ENCODE measurements at places on chromosomes 11 and 22.

DNA sequence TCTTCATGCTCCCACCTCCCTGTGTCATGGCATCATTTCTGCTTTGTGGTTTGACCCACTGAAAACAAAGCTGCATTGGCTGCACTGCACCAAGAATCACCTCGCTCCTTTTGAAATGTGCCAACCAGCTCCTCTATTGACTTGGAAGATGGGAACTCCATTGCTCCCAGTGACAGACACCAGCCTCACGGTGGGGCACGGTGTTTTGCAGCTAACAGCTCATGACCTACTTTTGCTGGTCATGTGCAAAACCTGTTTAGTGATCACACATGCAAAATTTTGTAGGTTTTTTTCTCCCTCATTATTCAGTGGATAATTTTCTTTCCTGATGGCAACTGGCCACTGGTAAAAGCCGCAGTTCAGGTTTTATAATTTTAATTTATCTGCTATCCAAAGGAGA lies 36.8 kb downstream of the ARFGAP2 start:
- DNase-seq = no peak

GRCh38 chr11:67268081-67268961 lies 2.0 kb downstream of the GRK2 start:
- DNase-seq = no peak

DNA sequence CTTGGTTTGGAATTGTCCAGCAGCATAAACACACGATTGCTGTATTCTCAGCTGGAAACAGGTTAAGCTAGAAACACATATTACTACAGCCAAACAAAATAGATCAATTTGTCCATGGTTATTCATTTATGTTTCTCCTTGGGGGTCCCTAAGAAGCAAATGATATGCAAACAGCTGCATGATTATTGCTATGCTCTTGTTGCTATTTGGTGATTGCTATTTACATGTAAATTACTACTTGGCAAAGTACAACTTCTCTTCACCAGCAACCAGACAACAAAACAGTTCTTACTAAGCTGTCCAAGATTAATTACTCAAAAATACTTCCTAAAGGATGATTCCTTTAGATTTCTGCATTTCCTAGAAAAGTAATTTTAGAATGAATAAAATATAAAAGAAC lies 567.9 kb upstream of the ARHGAP42 start:
- DNase-seq = no peak

GRCh38 chr11:72764503-72764902 lies 12.3 kb upstream of the ARAP1 start:
- DNase-seq = no peak

DNA sequence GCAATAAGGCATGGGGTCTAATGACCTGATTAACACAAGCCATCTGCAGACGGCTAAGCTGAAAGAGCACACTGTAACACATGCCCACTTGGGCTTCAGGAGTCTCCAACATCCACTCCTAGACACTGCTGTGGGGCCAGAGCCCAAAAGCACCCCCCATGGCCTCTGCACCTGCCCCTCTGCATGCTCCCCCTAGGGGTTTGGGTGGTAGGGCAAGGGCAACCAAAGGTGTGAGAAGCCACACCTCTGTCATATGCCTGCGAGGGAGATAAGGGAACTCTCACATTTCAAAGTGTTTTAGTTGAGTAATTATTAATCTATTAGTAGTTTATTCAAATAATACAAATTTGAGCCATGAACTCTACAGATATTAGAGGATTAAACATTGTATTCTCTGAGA lies 30.8 kb downstream of the CTSC start:
- DNase-seq = no peak

GRCh38 chr22:40782521-40782920 lies 36.6 kb downstream of the SLC25A17 start:
- DNase-seq = no peak

DNA sequence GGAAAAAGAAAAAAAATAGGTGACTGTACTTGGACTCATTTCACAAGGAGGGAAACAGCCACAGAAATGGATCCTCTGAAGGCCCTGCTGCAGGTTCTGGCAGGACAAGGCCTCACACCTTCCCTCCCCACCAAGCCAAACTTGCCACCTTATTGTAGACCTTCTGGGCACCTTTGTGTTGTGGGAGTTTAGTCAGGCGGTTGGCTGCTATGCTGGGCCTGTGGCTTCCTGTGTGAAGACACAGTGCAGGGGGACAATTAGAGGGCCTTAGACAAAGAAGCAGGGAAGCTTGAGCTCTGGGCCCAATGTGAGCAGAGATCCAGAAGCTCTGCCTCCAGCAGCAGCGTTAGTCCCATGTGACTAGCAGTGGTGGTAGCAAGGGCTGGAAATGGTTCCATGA lies 4.2 kb downstream of the RAB1B start:
- no peak for DNase-seq

DNA sequence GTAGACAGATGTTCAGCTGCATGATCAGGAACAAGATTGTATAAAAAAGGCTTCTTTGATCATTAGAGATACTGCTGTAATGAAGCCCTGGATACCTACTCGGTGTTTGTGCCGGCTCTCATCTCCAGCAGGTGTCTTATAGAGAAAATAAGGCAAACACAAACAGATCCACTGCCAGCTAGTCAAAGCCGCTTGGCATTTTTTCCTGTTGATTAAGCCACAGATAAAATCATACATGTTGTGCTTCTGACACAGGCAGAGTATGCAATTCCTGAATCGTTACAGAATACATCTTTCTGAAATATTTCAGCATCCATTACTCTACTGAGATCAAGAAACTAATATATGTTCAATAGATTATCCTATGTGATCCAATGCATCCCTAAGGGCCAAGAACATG lies 206.9 kb downstream of the CADM1 start:
- DNase-seq = no peak

DNA sequence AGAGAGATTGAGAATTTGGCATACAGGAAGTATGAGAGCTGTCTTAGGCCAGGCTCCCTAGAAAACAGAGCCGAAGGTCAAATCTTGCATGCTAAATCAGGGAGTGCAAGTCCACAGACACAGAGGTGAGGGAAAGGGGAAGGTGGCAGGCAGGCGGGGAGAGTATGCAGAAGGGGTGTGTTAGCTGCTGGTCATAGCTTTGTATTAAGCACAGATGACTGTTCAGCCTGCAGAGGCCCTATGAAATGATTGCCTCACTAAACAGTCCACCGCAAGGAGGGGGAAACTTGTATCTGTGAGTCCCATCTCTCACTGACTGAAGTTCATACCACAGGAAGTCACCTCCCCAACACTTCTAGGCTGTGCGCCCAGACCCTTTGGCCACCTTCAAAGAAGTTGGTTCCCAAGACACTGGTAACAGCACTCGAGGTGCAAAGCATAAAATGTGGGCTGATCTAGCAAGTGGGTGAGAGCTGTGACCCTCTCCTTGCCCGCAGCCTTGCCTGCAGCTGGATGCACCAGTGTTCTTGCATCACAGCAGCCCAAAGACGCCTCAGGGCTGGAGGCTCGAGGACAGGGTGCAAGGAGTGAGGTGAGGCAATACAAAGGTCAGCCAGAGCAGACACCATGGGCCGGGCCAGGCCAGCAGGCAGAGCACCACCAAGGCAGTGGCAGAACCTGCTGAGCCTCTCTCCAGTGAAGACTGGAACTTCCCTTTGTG lies 115.3 kb upstream of the TBCEL start:
- no peak for DNase-seq

- DNase-seq = no peak
Observed at GRCh38 chr11:36304351-36304750, 8.3 kb downstream of the PRR5L start.

DNA sequence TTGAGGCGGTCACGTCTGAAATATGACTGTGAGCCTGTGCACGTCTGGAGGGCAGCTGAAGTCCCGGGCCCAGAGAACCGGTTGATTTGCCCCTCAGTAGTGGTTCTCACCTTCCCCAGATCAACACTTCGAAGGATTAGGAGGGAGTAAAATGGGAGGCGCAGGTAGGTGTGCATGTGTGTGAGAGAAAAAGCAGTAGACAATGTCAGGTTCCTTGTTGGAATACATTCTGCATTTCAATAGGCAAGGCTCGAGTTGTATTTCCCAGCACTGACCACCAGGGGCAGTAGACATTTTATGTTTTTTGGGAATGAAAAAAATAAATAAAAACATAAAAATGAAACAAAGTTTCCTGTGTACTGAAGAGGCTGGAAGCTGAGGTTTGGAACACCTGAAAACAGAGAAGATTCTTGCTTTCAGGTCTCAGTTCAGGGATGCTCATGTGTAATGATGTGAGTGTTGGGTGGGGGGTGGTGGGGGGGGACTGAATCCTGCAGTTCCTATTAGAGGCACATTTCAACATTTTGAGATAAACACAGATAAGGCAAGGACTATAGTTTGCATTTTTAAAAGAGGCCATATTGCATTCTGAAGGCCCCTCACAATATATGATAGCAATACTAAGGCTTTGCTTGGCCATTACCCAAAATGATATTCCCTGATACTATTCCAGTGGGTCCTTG lies 333.9 kb downstream of the CADM1 start:
- peak; percentile 28 for DNase-seq

- DNase-seq = no peak
Observed at GRCh38 chr11:125315079-125315740, 150.7 kb downstream of the PKNOX2 start.

DNA sequence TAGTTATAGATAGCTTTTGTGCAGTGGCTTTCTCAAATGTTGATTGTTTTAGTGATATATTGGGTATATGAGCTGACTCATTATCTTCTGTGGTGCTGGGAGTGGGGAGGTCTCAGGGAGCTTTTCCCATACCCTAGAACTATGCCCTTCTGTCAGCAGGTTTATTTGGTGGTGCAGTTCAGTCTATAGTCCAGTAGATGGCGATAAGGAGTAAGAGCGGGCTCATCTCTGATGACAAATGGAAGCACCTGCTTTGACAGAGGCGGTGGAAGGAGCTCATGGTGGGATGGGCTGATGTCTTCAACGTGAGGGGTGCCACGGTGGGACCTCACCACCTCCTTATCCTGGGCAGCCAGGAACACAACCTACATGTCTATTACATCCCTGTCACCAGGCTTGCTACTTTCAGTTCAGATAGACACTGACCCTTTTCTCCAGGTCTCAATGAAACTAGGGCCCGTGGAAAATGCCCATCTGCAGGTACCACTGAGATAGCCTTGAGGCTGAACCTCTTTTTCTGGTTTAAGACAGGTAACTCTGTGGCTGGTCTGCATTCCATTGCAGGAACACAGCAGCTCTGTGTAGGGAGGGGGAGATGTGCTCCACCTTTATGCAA lies 13.0 kb upstream of the OR6A2 start:
- peak; percentile 55 for DNase-seq

DNA sequence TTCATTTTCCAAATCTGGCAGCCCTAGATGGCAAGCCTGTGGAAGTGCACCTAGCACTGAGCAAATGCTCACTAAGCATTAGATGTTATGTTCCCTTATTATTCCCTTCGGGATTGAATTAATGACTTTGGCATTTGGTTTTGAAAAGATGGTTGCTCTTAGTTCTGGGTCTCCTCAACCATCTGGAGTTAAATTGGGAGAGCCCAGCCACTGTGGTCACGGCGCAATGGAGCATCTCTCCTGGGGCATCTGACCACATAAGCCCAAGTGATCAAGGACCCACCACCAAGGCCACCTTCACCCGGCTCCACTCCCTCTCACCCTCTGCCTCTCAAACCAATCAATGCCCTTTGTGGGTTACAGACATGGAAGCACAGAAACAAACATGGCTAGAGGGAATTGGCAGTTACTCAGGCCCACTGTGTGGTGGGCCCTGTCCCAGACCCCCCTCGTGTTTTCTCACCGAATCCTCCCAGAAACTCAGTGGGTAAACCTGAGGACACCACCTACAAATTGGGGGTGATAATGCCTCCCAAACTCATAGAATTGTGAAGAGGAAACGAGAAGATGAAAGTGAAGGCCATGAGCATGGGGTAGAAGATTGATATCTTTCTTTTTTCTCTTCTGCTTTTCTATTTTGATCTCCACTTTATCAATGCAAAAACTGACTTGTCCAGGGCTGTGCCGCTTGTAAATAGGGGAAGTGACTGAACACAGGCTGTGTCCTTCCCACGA lies 52.2 kb downstream of the IRAG1 start:
- no peak for DNase-seq

DNA sequence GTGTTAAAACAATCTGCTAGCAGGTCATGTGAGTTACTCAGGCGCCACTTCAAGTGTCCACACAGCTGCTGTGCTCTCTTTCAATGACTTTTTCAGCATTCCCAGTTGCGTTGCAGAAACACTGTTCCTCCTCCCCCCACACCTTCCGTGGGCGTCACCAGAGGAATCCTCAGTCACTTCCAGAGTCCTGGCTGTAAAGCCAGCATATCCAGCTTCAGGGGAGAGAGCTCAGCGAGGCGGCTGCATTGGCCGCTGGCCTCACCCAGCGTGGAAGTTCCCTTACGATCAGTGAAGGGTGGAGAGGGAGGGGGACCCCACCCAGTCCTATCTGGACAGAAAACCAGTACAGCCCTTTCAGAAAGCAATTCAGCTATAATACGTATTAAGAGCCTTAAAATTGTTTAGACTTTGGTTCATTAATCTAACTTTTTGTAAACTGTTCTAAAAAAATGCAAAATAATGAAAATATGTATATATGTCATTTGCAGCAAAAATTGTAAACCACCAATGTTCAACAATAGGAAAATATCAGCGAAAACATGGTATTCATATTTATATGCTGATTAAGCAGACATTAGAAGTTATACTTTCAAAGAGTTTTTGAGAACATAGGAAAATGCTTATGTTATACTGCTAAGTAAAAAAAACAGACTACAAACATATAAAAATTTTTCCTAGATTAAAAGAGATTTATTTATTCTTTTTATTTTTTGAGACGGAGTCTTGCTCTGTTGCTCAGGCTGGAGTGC lies 2.8 kb upstream of the ANO9 start:
- DNase-seq = no peak

GRCh38 chr11:130431801-130432200 lies 3.4 kb upstream of the ADAMTS8 start:
- DNase-seq = no peak

GRCh38 chr11:100748153-100748552 lies 61.1 kb downstream of the ARHGAP42 start:
- DNase-seq = no peak

- DNase-seq = peak; percentile 16
Observed at GRCh38 chr11:4064278-4064955, 30.2 kb upstream of the RRM1 start.

GRCh38 chr11:60914633-60915247 lies 782 bp downstream of the TMEM109 start:
- DNase-seq = no peak

- DNase-seq = no peak
Observed at GRCh38 chr22:49533886-49534285, 293.8 kb downstream of the BRD1 start.

DNA sequence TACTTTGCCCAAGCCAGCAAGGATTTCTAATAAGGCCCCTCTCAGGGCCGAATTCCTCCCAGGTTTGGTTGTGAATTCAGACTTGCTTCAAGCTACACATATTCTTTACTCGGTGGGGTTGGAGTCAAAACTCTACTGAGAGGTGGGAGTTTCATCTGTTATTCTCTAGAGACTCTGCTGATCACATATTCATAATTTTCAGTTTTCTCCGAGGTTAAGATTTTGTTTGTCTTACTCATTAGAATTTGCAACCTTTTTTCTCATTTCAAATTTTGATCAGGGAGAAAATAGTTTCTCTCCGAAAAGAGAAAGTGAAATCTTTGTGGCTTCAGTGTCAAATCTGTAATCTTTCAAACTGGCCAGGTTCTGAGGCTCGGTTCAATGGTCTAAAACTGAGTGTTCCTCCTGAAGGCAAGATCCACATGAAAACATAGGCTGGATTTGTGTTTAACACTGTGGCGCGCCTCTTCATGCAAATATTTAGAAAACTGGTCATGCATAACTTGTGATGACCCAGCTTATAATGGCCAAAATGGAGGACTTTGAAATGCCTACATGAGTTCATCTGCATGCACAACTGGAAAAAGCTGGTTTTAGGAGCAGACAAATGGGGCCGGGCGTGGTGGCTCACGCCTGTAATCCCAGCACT lies 21.5 kb upstream of the GSTP1 start:
- DNase-seq = no peak

GRCh38 chr22:20186183-20186870 lies 35.5 kb upstream of the CCDC188 start:
- DNase-seq = peak; percentile 89

All from HuH-7 (cell line).